ENCODE measurements at places on chromosomes 11 and 22.

DNA sequence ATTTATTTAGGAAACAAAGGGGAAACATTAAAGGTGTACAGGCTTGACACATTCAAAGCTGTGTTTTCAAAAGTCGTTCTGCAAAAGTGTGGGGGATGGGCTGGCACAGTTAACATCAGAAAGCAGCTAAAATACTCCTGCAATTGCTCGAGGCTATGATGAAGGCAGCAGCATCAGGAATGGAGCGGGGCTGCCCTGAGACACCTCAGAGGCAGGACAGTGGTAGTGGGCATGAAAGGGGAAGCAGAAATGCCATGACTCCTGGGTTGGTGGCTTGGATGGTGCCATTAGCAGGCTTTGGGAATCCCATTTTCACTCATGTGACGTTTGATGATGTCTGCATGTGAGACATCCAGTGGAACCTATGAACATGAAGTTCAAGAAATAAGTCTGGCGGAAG, 646 bp downstream of the NCAPD3 start:
- no peak for DNase-seq

DNA sequence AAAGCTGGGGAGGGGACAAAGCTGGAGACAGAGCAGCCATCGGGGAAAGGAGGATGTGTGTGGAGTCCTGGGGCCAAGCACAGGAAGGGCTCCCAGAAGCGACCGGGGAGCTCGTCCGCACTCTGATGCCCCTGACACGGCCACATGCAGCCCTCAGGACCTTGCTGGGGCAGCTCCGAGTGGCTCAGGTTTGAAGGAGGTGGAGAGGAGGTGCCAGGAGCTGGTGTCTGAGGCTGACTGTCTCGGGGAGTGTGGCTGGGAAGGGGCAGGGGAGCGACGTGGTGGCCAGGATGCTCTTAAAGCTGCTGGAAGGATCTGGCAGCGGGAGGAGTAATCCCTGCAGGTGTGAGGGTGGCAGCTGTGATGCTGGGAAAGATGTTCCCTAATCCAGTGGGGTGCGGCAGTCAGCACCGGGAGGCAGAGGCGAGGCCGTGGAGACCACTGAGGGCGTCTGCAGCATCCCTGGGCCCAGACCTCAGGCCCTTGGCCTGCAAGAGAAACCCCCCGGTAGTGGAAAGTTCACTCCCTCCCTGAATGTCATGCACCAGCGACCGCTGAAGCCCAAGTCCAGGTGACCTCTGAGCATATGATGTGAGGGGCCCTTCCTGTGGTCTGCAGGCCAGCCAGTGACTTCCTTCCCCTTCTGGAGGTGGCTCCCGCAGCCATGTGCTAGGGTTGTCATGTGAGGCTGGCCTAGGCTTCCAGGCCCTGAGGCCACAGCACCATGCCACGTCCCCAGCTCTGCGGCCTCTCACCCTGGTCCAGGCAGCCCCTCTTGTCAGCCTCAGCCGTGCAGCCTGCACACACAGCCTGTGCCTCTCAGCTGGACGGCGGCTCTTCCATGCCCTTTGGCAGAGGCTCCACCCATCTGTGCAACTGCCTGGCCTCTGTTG, 17.2 kb upstream of the CTSD start:
- DNase-seq = no peak

GRCh38 chr22:28402060-28402459, 277.6 kb downstream of the TTC28 start:
- DNase-seq = no peak

DNA sequence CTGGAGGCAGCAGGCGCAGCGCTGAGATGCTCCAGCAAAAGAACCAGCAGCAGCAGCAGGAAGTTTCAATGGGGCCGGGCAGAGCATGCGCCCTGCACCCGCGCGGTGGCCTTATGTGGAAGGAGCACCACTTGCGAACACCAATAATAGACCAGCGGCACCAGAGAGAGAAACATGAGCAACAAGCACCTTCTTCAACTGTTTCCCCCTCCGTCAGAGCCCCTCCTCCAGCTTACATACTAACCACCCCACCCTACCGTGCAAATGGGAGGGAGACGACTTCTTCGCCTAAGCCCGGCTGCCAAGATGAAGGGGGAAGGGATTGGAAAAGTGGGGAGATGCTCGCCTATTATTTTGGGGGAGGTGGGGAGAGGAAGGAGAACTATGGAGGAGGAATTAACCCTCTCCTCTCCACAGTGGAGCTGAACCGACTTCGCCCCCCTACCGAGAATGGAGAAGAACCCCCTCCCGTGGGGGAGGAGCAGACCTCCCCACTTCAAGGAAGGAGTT, 1.1 kb downstream of the RSF1 start:
- DNase-seq = peak; percentile 77

DNA sequence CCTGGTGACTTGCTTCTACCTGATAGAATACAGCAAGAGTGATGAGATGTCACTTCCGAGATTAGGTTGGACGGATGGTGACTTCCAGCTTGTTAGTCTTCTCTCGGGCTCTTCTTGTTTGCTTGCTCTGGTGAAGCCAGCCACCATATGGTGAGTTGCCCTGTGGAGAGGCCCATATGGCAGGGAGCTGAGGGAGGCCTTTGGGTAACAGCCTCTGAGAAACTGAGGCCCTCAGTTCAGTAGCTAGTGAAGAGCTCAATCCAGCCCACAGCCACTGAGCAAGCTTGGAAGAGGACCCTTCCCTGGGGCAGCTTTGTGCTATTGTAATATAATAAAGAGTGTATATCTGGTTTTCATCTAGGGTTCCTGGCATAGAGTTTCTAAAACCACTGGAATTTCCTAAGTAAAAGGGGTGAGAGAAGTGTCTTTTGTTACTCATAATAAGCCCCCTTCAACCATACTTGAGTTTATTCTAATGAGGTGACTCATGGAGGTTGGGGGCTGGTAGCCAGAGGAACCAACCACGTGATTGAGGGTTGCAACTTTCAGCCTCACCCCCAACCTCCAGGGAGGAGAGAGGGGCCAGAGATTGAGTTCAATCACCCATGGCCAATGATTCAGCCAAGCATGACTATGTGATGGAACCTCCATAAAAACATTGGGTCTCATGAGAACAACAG, 8.0 kb upstream of the TPCN2 start:
- no peak for DNase-seq

DNA sequence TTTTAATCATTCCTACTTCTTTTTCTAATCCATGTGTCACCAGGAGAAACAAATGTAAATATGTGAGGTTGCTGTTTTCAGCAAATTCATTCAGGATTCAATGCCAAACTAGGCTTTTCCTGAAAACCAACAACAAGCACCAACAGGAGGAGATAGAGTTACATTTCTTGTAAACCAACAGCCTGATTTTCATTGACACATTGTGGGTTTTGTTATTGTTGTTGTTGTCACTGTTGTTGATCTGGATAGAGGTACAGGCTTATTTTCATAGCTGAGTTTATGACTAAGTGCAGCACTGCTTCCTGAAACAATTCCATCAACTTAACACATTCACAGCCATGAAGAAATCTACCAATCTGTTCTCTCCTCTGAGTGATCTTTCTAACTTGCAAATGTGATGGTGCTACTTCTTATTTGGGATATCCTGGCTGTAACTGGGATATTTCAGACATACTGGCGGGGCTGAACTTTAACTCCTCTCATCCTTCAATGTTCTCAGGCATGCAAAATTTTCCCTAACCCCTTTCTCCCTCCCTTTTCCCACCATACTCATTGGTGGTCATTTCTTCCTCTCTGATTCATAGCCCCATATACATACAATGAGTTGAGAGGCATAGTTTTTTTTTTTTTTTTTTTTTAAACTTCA, 65.5 kb downstream of the ME3 start:
- no peak for DNase-seq

GRCh38 chr11:18726040-18726439, at the start of gene IGSF22:
TSS of gene IGSF22 (minus strand) at chr11:18726188. CDS start at chr11:18724236, 1,952 bp downstream.
- no peak for DNase-seq

DNA sequence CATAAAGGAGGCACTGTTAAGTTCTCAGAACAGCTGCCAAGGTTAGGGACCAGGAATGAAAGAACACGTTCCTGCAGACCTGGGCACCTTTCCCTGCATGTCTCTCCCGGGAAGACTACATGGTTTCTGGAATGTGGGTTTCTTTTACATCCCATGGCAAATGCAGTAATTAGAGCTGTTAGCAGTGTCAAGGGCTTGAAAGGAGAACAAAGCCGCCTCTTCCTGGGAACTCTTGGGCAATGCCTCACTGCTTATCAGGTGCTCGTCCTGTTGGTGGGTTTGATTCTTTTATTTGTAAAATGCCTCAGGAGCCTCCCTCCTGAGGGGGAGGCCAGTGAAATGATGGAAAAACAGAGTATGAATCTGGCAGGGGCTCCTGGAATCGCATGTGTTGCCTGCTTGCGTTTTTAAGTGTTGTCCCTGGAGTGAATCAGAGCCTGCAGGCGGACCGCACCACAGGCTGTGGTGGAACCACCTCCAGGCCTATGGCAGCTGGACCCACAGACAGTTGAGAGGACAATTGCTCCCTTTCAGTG, 723 bp upstream of the C22orf31 start:
- no peak for DNase-seq

DNA sequence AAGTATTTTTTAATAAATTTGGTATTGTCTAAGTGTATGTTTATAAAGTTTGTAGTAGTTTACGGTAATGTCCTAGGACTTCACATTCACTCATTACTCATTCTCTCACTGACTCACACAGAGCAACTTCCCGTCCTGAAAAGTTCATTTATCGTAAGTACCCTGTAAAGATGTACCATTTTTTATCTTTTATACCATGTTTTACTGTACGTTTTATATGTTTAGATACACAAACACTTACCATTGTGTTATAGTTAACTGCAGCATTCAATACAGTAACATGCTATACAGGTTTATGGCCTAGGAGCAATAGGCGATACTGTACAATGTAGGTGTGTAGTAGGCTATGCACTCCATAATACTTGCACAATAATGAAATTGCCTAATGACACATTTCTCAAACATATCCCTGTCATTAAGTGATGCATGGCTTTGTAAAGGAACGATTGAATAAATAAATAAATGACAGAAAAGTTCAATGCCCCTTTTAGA, 12.5 kb upstream of the CARD18 start:
- no peak for DNase-seq

- no peak for DNase-seq
These were observed 3.9 kb upstream of the TRIM34 start for GRCh38 chr11:5620651-5621521.

DNA sequence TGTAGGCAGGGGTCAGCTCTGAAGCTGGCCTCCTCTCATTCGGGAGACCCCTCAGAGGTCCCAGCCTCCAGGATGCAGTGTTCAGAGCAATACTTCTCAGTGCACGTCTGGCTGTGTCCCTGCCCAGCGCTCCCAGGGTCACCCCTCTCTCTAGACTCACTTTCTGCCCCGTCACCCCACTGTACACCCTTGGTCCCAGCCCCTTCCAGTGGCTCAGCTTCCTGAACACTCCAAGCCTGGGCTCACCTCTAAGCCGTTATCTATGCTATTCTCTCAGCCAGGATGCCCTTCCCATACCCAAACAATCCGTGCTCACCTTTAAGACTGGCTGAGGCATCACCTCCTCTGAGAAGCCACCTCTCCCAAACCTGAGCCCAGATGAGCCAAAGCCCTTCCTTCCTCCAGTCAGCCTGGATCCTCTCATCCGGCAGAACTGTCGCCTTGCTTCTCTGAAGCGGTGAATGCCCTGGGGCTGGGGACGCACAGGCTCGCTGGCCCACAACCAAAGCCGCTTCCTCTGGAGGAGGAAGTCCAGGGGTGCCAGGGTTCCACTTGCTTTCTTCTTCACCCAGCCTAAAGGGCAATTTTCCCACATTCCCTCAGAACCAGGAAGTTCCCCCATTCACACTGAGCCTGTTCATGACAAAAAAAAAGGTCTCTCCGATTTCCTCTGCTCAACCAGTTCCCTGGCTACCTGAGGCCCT, 13.7 kb upstream of the CDKN1C start:
- no peak for DNase-seq

DNA sequence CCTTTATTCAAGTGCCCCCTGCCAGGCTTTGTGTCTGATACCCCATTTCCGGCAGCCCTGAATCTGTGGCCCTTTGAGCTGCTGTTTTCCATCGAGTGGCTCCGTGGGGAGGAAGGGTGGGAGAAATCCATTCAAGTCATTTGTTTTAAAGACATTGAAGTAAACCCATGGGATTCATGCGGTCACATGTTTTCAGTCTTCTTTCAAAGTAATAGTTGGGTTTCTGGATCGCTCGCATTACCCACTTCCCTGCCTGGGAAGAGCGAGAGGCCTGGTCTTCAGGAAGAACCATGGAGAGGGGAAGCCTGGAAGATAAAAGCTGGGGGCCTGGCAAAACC, 14.4 kb downstream of the DAGLA start:
- no peak for DNase-seq

DNA sequence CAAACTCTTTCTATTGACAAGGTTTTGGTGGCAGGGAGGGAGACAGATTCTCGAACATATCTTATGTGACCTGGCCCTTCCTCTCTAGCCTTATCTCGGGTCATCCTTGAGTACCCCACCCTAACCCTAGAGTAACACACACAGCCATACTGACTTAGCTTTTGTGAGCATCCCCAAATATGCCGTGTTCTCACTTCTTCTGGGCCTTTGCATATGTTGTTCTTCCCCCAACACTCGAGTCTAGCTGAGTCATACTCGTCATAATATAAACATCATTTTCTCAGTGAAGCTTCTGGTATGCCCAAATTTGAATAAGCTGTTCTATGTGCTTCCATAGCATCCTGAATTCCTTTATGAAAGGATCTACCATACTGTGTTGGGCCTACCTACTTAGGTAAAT, 8.0 kb downstream of the TTC17 start:
- no peak for DNase-seq

- DNase-seq = peak; percentile 70
These were observed 7.7 kb downstream of the RIN1 start for GRCh38 chr11:66328302-66329144.

GRCh38 chr11:10438458-10438857, 16.6 kb upstream of the AMPD3 start:
- no peak for DNase-seq

- no peak for DNase-seq
These were observed 128.1 kb upstream of the LDLRAD3 start for GRCh38 chr11:35815556-35816315.

- DNase-seq = no peak
These were observed 108.0 kb downstream of the KCNQ1OT1 start for GRCh38 chr11:2591805-2592204.

DNA sequence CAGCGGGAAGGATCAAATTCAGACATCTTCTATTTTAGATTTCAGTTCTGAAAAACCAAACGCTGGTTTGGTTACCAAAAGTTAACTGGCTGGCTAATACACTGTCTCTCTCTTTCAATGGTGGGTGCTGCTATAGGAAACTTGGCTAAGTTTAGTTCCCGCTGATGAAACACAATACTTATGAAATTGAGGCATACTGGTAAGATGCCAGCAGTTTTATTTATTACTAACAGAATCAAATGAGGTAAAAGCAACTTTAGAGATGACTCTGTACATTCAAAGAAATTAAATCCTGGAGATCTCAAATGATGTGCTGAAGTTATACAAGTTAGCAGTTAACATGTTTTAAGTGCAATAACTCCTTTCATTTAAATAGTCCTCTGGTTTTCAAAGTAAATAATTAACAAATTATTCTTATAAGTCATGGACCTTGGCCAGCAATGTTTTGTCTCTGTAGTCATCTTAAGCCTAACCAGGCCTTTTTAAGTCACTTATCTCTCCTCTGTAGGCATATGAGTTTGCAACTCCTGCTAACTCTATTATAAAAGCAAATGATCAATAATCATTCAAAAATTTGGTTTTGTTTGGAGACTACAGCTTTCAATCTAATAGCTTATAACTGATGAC, 54.8 kb downstream of the PAK1 start:
- no peak for DNase-seq

Measured in T-helper 17 cell (primary cell).